Transverse colon (tissue), 4 donors: ENCODE measurements at places on chromosomes 1 and 21. TPM values are rescaled to one million over a fixed set of nuclear protein-coding genes. Genes with fewer than 3 reads are reported as not detected.

DNA sequence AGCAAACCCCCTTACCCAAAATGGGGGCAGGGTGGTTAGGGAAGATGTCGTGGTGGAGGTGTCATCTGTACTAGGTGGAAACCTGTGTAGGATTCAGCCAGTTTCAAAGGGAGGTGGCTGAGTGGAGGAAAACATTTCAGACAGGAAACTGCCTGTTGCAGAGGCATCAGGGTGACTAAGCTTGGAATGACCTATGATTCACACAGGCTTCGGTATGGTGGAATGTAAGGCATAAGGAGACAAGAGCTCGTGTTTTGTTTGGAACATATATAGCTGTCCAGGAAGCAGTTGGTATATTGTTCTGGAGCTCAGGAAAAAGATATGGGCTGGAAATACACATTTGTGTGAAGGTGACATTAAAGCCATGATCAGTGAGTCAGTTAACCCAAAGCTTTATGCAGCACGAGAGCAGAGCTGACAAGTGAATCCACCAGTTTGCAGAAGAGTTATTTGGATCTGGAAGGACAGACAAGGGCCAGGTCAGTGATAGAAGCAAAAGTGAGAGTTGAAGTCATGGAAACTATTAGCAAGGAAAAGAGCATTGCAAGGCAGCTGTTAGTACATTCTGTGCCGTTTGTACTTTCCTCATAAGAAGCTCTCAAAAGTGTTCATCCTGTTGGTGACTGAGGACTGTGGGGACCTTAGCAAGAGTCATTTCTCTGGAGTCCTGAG lies 12.2 kb downstream of the UTP25 start:
- no peak for DNase-seq
- H3K27me3 ChIP-seq: no peaks in the 10 kb centered on the region
- no peak overlapping the region for H3K4me3 ChIP-seq
- H3K27ac ChIP-seq: no peak overlapping the region
- no peaks in the 10 kb centered on the region for H3K4me1 ChIP-seq

DNA sequence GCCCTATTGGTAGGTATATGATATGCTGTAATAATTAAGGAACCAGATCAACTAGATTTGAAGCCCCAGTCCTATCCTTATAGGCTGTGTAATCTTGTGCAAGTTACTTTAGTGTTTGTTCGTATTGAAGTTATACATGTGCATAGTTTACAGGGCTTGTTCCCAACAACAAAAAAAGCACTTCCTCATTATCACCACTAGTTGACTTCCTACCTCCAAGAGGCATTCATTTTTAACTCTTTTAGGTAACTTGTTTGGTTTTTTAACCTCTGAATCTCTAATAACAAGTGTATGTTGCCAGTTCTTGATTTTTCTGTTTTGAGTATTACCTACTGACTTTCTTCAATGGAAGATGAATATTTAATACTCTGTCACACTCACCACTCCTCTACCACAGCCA lies 71.9 kb downstream of the ST3GAL3 start:
- H3K36me3 ChIP-seq: no peaks in the 10 kb centered on the region
- no peak for DNase-seq
- H3K27me3 ChIP-seq: no peaks in the 10 kb centered on the region

DNA sequence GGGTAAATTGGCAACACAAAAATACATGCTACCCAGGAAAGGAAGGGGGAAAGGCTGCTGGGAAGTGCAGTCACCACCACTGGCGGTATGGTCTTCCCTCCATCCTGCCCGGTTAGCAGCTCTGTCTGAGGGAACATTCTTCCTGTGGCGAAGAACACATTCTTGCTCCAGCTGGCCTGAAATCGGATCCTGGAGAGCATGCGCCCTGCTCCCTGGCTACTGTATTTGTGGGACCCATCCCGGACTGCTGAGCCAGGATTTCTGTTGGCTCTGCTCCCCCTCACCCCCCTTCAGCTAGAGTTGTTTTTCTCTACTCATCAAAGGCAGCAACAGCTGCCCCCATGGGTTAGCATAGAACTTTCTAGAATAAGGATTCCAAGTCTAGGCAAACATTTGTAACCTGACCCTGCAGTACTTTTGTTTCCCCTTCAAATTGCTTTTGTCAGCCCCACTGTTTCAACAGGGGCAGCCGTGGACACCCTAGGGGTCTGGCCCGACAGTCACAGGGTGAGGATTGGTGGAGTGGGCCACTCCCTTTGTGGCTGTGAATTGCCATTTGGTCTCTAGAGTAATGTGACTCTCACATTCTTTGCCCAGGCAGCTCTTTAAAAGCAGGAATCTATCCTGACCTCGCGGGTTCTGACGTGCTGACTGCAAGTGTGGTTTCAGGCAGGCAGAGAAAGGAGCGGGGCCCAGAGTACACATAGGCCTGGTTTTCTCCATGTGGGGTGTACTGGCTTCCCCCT lies 157.7 kb downstream of the TOMM20 start:
- peaks cover 72% of the 10 kb centered on the region for H3K4me1 ChIP-seq
- H3K36me3 ChIP-seq: no peaks in the 10 kb centered on the region
- DNase-seq: peak; percentile 67
- H3K4me3 ChIP-seq: no peak overlapping the region
- H3K27ac ChIP-seq: peak overlapping the region; percentile 91
- no peaks in the 10 kb centered on the region for H3K27me3 ChIP-seq

- H3K4me3 ChIP-seq: no peak overlapping the region
- DNase-seq: no peak
- H3K27ac ChIP-seq: no peak overlapping the region
- H3K4me1 ChIP-seq: peaks cover 14% of the 10 kb centered on the region
- no peaks in the 10 kb centered on the region for H3K27me3 ChIP-seq
Observed at GRCh38 chr1:87799451-87799850, 470.8 kb downstream of the LMO4 start.

GRCh38 chr21:35922618-35923017 lies 137.7 kb downstream of the SETD4 start:
- no peaks in the 10 kb centered on the region for H3K27me3 ChIP-seq
- H3K4me3 ChIP-seq: no peak overlapping the region
- no peaks in the 10 kb centered on the region for H3K36me3 ChIP-seq
- no peak overlapping the region for H3K27ac ChIP-seq
- peaks cover 5% of the 10 kb centered on the region for H3K4me1 ChIP-seq
- no peak for DNase-seq

DNA sequence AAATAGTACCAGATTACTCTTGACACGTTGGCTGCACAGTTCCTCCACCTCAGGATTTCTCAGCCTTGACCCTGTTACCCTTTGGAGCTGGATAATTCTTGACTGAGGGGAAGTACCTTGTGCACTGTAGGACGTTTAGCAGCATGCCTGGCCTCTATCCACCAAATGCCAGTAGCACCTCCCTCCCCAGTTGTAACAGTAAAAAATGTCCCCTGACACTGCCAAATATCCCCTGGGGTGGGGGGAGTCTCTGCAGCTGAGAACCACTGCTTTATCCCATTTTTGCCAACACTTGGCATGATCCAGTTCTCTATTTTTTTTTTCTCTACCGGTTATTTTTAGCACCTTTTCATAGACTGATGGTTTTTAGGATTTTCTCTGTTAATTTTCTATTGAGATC lies 34.0 kb downstream of the C1orf198 start:
- H3K4me3 ChIP-seq: no peak overlapping the region
- no peaks in the 10 kb centered on the region for H3K27me3 ChIP-seq
- no peak overlapping the region for H3K27ac ChIP-seq
- H3K36me3 ChIP-seq: no peaks in the 10 kb centered on the region
- DNase-seq: no peak
- H3K4me1 ChIP-seq: no peaks in the 10 kb centered on the region

GRCh38 chr1:23624440-23624839 lies 65.1 kb upstream of the ID3 start:
- H3K27ac ChIP-seq: no peak overlapping the region
- H3K4me1 ChIP-seq: peaks cover 7% of the 10 kb centered on the region
- DNase-seq: no peak

DNA sequence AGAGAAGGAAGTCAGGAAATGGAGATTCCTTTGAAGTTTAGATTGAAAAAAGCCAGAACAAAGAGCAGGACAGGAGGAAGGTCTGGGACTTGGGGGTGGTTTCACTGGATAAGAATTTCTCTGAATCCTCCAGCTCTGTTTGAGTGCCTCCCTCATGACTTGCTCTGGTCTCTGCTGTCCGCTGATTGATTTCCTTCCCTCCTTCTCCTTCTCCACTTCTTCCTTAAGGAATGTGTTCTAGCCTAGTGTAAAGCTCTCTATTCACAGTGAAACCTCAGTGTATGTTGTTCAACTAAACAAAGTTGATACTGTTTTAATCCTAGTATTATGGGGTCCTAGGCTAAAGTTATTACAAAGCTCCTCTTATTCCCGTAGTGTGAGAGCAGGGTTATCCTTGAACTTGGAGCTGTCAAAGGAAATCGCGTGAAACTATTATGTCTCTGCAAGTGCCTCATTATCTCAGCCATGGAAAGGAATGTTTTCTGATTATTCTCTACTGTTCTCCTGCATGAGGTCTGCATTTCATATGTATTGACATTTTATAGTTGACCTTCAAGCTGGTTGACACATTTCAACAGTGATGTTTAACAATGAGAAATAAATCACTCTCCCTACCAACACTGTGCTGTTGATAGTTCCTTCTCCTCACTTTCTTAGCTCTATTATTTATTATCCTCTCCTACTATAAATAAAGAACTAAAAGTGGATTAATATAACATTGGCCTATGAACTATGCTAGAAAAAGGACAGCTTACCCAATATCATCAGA lies 82.7 kb upstream of the KCTD3 start:
- H3K27me3 ChIP-seq: no peaks in the 10 kb centered on the region
- H3K4me1 ChIP-seq: no peaks in the 10 kb centered on the region
- DNase-seq: no peak
- H3K4me3 ChIP-seq: no peak overlapping the region
- H3K27ac ChIP-seq: no peak overlapping the region

GRCh38 chr1:205716371-205717132 lies 33.4 kb downstream of the NUCKS1 start:
- H3K27me3 ChIP-seq: no peaks in the 10 kb centered on the region
- H3K36me3 ChIP-seq: peaks cover 40% of the 10 kb centered on the region
- no peak for DNase-seq
- peak overlapping the region; percentile 74 for H3K27ac ChIP-seq
- no peaks in the 10 kb centered on the region for H3K4me1 ChIP-seq
- H3K4me3 ChIP-seq: no peak overlapping the region

CPTP gene
- 93.5 TPM for total RNA-seq

RUNX1 gene
- total RNA-seq: 60.1 TPM

KRTAP19-1 gene
- total RNA-seq: not detected

CFHR4 gene
- total RNA-seq: not detected

ERICH3 gene
- 6.4 TPM for total RNA-seq

GNAI3 gene
- total RNA-seq: 2.2 TPM

CD1B gene
- not detected for total RNA-seq

KPRP gene
- total RNA-seq: not detected

FCRLB gene
- 0.64 TPM for total RNA-seq
